ENCODE measurements at places on chromosomes 7 and 10.
A peak's percentile ranks its signal among the peaks of the same experiment; 100 is the strongest.

- DNase-seq, result peak; percentile 72
Observed at GRCh38 chr7:105678811-105679495, 97.7 kb upstream of the EFCAB10 start.

- DNase-seq, result no peak
Observed at GRCh38 chr10:28840202-28840601, 162.9 kb downstream of the BAMBI start.

- no peak for DNase-seq
Observed at GRCh38 chr7:130901209-130901783, 167.3 kb upstream of the KLF14 start.

DNA sequence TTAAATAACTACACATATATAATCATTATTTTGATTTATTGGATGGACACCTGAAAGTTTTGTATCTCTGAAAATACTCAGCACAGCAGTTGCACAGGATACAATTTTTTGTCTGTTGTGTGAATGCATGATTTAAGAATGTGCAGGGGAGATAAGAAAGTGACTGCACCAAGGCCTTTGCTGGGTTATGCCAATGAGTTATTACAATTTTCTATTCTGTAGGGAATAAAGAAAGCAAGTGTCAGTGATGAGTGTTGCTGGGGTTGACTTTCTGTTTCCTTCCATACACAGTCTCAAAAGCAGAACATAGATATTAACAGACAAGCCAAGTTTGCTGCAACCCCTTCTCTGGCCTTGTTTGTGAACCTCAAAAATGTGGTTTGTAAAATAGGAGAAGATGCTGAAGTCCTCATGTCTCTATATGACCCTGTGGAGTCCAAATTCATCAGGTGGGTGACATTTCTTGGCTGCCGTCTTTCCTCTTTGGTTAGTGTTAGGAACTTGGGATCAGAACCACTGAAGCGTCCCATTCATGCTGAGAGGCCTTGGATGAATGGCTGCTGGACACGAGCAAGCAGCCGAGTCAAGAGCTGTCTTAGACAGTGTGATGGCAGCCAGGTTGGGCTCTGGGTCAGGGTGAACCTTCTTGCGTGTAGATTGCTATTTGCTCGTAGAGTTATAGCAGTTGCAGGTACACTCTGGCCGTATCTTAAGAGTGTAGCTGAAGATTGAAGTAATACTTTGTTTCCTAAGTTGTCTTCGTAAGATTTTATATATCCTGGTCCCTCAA, 92.8 kb downstream of the DOCK1 start:
- no peak for DNase-seq

- DNase-seq, result peak; percentile 3
Observed at GRCh38 chr10:114876602-114877300, 55.2 kb downstream of the FHIP2A start.

GRCh38 chr7:108181073-108181985, 51.2 kb upstream of the LAMB4 start:
- DNase-seq, result no peak

- DNase-seq, result no peak
Observed at GRCh38 chr10:95445837-95446486, 115.2 kb downstream of the SORBS1 start.

- DNase-seq, result no peak
Observed at GRCh38 chr7:49322476-49322875, 398.1 kb downstream of the CDC14C start.

- no peak for DNase-seq
Observed at GRCh38 chr10:112126172-112126571, 57.4 kb downstream of the GPAM start.

- DNase-seq, result no peak
Observed at GRCh38 chr10:131858583-131859340, 42.0 kb upstream of the PPP2R2D start.

- no peak for DNase-seq
Observed at GRCh38 chr7:113083132-113083815, 3.4 kb downstream of the GPR85 start.

GRCh38 chr10:96468845-96469244, 44.9 kb downstream of the TLL2 start:
- DNase-seq, result no peak

DNA sequence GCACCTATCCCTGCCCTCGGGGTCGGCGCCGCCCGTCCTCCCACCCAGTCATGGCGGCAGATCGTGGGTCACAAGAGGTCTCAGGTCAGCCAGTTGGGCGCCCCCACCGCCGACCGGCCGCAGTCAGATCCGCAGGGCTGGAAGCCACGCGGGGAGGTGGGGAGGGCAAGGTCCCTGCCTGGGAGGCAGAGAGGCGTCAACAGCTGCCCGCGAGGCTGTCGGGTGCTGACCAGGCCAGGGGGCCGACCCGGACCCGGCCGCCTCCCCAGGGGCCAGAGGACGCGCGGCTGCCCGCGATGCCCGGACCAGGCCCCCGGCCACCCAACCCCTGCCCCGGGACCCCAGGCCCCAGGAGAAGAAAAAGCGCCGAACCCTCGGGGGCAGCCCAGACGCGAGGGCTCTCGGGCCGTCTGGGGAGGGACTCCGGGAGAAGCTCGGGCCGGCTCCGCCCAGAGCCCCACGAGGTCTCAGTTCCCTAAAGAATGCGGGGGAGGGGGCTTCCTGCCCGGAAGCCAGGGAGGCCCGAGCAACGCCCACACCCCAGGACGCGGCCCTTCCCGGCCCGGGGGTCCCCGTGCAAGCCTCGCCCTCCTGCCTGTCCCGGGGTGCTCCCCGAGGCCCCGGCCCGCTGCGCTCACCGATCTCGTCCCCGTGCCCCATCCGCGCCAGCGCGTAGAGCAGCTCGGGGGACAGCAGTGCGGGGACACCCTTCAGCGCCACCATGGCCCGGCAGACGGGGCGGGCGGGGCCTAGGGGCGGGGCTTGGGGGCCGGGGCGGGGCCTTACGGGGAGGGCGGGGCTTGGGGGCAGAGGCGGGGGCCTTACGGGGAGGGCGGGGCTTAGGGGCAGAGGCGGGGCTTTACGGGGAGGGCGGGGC, at the start of gene FUOM:
Gene FUOM (minus strand): TSS at position 735 of the 877 bp plus-strand sequence. CDS start 12 bp downstream, at position 723.
- peak; percentile 47 for DNase-seq

- DNase-seq, result no peak
Observed at GRCh38 chr7:40873248-40873647, 738.4 kb downstream of the SUGCT start.

- no peak for DNase-seq
Observed at GRCh38 chr7:73833251-73833919, 2.6 kb downstream of the CLDN4 start.

- DNase-seq, result no peak
Observed at GRCh38 chr7:152984421-152984820, 224.9 kb downstream of the ACTR3B start.

DNA sequence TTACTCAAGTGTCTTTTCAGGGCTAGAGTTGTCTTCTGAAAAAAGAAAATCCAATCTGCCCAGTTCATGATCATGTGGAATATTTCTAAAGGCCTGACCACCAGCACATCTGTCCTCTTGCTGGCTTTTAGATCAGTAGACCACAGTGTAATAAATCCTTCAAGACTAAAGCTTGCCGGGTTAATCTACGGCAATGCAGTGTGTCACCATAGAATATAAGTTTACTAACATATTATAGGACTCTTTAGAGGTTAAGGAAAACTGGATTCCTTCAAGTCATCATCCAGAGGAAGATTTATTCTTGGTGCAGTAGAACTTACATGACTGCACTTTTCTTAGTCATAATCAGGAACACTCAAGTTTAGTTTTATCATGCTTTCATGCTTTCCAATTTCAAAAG, 349.5 kb downstream of the SEMA3D start:
- DNase-seq, result no peak

GRCh38 chr10:111118758-111119157, 41.9 kb downstream of the ADRA2A start:
- DNase-seq, result no peak

DNA sequence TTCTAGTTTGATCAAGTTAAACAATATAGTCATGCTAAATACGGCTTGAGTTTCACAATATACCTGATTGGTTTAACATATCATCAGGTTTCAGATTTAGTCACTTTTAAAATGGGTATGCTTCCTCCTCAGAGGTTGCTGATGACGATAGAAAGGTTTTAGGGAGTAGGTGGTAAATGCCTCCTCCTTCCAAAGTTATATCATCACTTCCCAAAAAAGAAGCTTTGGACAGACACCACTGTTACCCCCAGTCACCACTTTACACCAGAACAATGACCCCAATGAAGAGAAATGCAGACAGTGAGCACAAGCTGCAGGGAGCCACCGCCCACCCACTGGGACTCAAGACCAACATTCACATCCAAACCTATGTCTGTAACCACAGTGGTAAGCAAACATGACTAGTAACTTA, 244.6 kb downstream of the SORCS1 start:
- DNase-seq, result no peak

- no peak for DNase-seq
Observed at GRCh38 chr10:14598809-14599764, 175.6 kb downstream of the FAM107B start.

- DNase-seq, result no peak
Observed at GRCh38 chr10:78964952-78965633, 103.7 kb upstream of the ZMIZ1 start.

DNA sequence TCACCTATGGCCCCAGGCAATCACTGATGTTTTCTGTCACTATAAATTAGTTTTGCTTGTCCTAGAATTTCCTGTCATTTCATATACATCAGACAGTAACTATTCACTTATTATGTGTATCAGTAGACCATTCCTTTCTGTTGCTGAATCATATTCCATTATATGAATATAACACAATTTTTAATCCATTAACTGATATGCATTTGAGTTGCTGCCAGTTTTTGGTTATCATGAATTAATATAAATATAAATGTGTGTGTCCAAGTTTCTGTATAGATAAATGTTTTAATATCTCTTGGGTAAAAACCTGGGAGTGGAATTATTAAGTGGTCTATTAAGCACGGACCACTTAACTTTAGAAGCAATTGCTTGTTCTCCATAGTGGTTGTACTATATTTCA, 143.8 kb downstream of the ZNF438 start:
- no peak for DNase-seq

DNA sequence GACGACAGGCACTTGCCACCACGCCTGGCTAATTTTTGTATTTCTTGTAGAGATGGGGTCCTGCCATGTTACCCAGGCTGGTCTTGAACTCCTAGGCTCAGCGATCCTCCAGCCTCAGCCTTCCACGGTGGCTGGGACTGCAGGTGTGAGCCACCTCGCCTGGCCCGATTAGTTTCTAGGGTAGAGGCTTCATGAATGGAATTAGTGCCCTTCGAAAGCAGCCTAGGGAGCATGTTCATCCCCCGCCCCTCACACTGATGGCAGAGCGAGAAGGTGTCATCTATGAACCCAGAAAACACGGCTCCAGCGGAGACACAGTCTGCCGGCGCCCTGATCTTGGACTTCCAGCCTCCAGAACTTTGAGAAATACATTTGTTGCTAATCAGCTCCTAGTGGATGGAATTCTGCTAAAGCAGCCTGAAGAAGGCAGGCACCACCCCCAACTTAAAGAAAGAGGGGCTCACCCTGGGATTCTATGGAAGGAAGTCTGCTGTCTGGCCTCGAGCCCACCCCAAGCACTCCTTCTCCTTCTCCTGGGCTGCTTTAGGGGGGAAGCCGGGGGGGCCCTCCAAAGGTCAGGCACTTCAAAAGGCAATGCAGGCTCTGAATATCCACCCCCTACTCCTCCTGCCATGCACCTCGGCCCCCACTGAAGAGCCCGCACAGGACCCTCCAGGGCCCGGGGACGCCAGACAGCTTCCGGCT, 10.1 kb downstream of the PDGFA start:
- no peak for DNase-seq

- no peak for DNase-seq
Observed at GRCh38 chr10:131961777-131962662, 19.7 kb downstream of the BNIP3 start.

DNA sequence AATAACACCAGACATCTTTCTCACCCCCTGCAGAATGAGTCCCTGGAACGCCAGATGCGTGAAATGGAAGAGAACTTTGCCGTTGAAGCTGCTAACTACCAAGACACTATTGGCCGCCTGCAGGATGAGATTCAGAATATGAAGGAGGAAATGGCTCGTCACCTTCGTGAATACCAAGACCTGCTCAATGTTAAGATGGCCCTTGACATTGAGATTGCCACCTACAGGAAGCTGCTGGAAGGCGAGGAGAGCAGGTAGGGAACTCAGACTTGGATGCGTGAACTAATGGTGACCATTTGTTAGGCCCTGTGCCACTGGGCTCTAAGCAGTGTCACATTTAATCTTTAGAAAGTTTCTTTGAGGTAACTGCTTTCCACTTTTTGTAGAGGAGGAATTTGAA, 7.1 kb downstream of the VIM start:
- DNase-seq, result no peak

GRCh38 chr7:50652400-50653125, 87.4 kb upstream of the DDC start:
- DNase-seq, result no peak

DNA sequence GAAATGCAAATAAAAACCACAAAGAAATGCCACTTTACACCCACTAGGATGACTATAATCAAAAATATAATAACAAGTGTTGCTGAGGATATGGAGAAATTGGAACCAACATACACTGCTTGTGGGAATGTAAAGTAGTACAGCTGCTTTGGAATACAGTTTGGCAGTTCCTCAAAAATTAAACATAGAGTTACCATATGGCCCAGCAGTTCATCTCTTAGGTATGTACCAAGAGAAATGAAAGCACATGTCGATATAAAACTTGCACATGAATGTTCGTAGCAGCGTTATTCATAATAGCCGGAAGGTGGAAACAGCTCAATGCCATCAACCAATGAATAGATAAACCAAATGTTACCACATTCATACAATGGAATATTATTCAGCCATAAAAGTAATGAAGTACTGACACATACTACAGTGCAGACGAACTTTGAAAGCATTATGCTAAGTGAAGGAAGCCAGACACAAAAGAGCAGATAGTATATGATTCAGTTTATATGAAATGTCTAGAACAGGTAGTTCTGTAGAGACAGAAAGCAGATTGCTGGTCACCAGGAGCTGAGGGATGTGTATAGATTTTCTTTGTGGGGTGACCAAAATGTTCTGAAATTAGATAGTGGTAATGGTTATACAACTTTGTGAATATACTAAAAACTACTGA, 12.4 kb downstream of the BCAP29 start:
- no peak for DNase-seq

GRCh38 chr10:101570428-101571270, 17.4 kb downstream of the POLL start:
- DNase-seq, result no peak

- DNase-seq, result no peak
Observed at GRCh38 chr7:127943541-127944521, 87.4 kb downstream of the LRRC4 start.

DNA sequence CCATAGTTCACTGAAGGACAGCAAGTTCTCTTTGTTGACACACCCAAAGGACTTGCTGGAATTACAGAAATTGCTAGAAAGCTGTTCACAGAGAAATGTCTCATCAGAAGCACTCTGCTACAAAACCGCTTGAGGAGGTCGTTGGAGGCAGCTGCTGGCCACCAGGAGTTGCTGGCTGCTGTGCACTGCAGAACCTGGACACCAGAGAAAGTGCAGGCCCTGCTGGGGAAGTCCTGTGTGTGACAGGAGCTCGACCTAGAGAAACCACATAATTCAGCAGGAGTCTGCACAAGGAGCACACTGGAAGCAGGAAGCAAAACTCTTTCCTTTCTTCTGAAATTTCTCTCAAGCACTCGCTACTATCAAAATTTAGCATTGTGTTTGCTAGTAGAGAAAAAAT, 461.5 kb upstream of the GHITM start:
- DNase-seq, result no peak

- DNase-seq, result no peak
Observed at GRCh38 chr10:78849115-78849514, 219.7 kb upstream of the ZMIZ1 start.

GRCh38 chr10:63630931-63631680, 109.9 kb downstream of the REEP3 start:
- DNase-seq, result no peak

- DNase-seq, result no peak
Observed at GRCh38 chr7:55526770-55527169, 45.5 kb downstream of the VOPP1 start.

Measured in GF-D8 (cell line).